ENCODE measurements at places on chromosomes 6 and 20.

DNA sequence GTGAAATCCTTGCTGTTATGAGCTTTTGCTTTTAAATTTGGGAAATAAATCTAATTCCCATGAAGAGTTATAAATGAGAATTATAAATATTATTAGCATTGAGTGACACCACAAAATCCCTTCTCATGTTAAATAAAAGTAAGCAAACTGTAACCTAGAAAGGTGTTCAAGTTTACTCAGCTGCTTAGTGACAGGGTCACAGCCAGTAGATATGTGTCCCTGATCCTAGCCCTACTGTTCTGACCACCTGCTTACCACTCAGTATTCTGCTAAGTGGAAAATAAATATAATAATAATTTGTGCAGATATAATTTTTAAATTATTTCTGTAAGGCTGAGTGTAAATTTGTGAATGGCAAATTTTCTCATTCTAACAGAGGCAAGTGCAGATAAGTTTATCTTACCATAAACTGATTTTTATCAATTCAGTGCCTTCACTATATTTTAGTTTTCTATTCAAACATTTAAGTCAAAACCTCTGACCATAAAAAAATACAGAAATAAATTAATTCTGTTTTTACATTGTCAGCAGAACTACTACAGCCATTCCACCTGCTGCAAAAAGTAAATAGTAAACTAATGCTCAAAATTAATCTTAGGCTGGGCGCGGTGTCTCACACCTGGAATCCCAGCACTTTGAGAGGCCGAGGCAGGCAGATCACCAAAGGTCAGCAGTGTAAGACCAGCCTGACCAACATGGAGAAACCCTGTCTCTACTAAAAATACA lies 118.2 kb downstream of the TENT5A start:
- DNase-seq: no peak

DNA sequence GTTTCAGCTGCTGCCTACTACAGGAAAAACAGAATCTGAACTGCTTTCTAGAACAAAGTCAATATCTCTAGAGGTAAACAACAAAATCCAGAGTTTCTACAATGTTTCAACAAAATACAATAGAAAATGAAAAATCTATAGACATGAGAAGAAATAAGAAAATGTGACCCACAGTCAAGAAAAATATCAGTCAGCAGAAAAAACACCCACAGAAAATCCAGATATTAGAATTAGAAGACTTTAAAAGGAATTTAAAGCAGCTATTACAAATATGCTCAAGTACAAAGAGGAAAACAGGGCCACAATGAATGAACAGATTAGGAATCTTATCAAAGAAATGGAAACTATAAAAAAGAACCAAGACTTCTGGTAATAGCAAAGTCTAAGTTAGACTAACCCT lies 26.4 kb upstream of the ANKRD60 start:
- DNase-seq: no peak

DNA sequence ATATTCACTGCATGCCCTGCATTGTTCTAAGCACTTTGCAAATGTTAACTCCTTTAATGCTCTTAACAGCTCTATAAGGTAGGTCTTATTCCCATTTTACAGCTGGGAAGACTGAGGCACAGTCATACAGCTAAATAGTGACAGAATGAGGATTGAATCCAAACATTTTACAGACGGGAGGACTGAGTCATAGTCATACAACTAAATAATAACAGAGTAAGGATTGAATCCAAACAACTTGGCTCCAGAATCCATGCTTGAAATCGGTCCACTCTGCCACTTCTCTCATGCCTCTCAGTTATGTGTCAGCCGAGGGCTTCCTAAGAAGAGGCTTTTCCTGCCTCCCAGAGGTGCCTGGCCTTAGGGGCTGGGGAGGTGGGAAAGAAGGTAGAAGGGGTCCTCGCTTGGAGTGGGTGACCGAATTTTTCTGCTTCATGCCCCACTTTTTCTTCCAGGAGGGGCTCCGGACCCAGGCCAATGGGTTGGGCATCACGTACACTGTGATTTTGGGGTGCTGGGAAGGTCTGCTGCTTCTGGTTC lies 137.4 kb upstream of the RNF24 start:
- DNase-seq: no peak

DNA sequence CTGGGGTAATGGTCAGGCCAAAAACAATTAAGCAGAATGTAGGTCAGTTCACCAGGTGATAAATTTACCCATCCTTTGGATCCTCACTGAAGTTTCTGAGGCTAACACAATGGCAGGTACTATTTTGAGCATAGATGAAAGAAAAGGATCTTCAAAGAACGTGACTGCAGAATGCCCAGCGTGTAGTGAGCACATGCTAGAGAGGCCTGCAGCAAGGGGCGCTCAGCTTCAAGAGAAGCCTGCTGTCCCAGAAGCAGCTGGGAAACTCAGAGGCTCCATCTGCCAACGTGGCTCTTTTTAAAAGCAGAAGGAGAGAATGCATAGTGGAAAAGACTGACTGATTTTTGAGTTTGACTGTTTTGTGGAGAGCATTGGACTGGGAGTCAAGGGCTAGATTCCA lies 57.4 kb downstream of the CD83 start:
- no peak for DNase-seq

DNA sequence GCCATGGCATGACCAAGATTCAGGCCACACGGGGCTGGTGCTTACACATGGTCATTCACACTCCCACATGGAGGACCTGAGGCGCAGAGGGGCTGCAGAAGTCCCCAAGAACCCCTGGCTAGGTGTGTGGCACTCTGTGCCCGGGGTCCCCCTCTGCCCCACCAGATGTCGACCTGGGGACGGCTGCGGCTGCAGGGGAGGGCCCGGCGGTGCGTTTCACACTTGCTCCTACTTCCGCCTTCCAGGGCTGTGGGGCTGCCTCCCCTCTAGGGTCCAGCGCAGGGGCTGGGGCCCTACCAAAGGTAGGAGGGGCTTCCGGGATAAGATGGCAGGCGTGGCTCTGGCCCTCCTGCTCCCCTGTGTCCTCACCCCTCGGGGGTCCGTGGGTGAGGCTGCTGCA lies 81.1 kb upstream of the SLCO4A1 start:
- no peak for DNase-seq

DNA sequence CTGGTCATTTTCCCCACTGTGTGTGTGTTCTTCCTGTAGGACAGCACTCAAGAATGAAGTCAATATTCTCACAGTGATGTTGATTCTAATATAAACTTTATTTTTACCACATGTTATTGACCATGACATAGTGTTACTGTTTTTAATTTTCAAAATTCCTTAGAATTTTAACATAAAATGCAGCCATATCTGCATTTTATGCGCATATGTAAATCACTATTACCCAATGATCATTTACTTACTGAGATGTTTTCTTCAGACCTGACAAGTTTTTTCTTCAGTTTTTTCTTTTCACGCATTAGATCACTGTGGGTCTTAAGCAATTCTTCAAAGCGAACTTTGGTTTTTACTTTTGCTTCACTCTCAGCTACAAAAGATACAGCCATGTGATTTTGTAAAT lies 7.2 kb downstream of the AHI1 start:
- no peak for DNase-seq

GRCh38 chr6:148566664-148567350 lies 180.0 kb upstream of the UST start:
- DNase-seq: no peak

DNA sequence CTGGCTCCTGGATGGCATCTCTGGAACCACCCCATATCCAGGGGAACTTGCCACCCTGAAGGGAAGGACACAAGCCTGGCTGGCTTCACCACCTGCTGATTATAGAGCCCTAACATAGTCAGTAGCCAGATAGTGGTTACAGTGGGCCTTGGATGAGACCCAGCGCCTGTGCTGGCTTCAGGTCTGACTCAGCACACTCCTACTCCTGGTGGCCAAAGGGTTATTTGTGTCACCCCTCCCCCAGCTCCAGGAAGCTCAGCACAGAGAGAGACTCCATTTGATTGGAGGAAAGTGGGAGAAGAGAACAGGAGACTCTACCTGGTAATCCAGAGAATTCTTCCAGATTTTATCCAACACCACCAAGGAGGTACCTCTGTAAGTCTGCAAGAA lies 12.8 kb downstream of the SNX14 start:
- DNase-seq: no peak

GRCh38 chr20:44454306-44454963 lies 21.2 kb upstream of the TTPAL start:
- DNase-seq: no peak

DNA sequence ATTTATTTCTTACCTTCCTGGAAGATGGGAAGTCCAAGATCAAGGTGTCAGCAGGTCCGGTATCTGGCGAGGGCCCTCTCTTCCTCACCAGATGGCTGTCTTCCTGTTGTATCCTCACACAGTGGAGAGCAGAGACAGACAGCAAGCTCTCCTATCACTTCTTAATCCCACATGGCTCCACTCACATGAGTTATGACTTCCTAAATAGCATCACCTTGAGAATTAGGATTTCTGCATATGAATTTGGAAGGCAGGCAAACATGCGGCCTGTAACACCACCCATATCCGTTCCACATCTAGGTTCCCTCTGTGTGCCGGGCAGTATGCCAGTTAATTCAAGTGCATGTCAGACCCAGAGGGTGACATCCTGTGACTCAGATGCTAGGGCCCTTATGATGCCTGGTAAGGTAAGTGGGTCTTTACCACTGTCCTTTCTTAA lies 2.1 kb downstream of the RAET1E start:
- DNase-seq: peak; percentile 31

DNA sequence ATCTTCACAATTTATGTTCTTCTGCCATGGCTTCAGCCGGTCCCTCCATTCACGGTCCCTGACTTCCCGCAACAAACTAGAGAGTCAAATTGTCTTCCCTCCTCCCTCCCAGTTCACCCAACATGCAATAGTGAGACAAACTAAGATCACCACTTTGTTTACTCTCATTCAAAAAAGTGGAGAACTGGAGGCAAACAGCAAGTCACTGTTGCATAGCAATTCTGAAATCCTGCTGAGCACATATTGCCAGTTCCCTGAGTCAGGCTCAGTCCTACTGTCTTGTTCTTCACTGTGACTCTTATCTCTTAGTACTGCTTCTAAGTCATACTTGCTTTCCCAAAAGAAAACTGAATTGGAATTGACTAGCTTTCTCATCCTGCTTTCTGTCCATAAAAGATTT lies 287.2 kb upstream of the SASH1 start:
- no peak for DNase-seq

- DNase-seq: peak; percentile 48
Measured at GRCh38 chr6:45421709-45422502, 44.2 kb upstream of the SUPT3H start.

- no peak for DNase-seq
Measured at GRCh38 chr6:16766043-16766536, 4.8 kb upstream of the ATXN1 start.

- DNase-seq: no peak
Measured at GRCh38 chr20:555976-556385, 12.4 kb upstream of the CSNK2A1 start.

GRCh38 chr6:80641591-80641990 lies 535.1 kb downstream of the BCKDHB start:
- no peak for DNase-seq
